ENCODE measurements at places on chromosomes 4 and X. TPM values are rescaled to one million over a fixed set of nuclear protein-coding genes. Genes with fewer than 3 reads are reported as not detected.

GAGE12J gene
- not detected for total RNA-seq

SSX2B gene
- not detected for total RNA-seq

PLAC8 gene
- 0.72 TPM for total RNA-seq

PLAC1 gene
- not detected for total RNA-seq

GRCh38 chr4:142405695-142406498 lies 440.2 kb downstream of the INPP4B start:
- H3K27ac ChIP-seq: peak overlapping the region; percentile 91
- peak overlapping the region; percentile 70 for H3K4me3 ChIP-seq
- no peak for DNase-seq
- H3K4me1 ChIP-seq: peaks cover 57% of the 10 kb centered on the region

DNA sequence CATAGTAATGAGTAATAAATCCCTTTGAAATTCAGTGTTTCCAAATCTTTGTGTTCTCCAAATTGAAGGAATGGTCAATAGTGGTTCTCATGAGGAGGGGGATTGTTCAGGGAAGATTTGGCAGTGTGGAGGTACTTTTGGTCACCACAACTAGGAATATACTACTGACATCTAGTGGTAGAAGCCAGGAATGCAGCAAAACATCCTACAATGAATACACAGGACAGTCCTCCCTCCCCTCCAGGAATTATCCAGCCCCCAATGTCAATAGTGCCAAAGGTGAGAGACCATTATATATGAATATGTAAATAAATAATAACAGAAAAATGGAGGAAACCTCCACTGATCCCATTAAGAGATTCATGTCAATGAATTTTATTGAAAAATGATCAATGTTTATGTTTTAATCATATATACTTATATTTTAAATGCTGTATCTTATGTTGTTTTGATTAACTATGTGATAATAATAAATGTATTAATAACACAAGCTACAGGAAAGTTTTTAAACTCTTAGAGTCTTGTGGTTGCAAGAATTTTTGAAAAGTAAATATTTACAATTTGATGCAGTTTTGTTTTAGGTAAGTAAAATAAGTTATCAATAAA lies 14.4 kb upstream of the FAM9A start:
- no peak overlapping the region for H3K4me3 ChIP-seq
- H3K27me3 ChIP-seq: no peaks in the 10 kb centered on the region
- no peaks in the 10 kb centered on the region for H3K36me3 ChIP-seq
- no peak overlapping the region for H3K27ac ChIP-seq
- no peaks in the 10 kb centered on the region for H3K4me1 ChIP-seq

All from osteoblast (primary cell).